ENCODE measurements at places on chromosomes 7 and 10. TPM values are rescaled to one million over a fixed set of nuclear protein-coding genes. Genes with fewer than 3 reads are reported as not detected.

DNA sequence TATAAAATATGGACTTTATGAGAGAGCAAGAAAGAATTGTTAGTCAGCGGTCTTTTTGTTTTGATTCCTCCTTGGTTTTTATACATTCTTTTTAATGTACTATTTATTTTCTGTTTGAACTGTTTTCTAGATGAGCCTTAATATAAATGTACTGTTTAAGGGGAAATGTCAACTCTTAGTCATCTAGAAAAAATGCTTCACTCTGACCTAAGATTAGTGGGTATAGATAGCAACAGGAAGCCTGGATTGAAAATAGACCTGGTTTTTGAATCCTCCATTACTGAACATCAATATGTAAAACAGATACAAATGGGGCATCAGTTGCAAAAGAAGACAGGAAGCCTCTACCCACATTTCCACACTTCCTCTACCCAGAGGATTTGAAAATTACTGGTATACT, 87.8 kb downstream of the CHRM2 start:
- no peak for DNase-seq

DNA sequence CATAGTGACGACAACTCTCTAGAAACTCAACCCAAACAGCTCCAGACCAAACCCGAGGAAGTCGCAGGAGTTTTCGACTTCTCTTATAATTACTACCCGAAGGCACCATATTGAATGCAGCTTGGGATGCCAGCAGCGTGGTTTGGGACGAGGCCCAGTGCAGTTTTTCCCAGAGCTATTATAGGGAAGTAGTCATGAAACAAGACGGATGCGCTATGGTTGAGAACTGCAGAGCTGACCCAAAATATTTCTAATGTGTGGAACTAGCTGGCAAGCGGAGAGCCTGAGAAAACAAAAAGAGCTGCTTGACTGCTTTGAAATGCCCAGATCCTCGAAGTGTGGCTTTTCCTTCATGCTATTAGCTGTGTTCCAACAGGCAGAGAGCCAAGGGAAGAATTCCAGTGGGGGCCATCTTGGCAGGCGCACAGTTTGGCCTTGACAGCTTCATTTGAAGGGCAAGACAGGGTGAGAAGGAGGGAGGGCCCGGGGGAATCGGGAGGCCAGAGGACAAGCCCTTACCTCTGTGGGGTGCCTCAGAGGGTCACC, 122.7 kb downstream of the CUL2 start:
- peak; percentile 87 for DNase-seq

EBLN1 gene
- polyA plus RNA-seq, result not detected

DNA sequence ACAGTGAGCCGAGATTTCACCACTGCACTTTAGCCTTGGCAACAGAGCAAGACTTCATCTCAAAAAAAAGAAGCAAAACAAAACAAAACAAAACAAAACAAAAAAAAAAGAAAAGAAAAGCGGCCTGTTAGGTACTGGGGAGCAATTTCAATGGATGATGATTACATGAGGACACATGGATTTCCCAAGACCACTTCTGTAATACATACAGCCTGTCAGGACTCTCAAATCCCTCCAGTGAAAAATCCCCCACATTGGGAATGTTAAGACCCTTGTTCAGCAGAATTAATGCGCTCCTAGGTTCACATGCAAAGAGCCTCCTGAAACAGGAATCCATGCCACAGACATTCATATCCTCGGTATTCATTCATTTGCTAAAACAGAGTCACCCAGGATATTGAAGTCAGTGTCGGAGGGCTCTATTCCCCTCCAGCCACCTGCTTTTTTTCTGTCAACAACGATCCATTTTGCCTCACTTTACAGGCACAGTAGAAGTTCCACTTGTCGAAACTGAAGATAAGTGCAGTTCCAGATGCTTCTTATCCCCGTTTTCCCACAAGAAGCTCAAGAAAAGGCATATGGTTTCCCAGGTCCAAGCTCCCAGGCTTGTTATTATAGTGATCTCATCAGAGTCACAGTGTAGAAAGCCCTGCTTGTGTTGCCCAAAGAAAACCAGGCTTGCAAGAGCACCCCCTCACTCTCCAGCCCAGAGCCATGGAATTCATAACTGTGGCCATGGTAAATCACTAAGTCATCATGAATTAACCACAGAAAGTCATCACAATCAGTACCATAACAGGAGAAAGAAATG, 20.2 kb downstream of the SLC16A12 start:
- DNase-seq, result no peak

- DNase-seq, result peak; percentile 76
Measured at GRCh38 chr10:78973901-78974616, 94.7 kb upstream of the ZMIZ1 start.

NPVF gene
- polyA plus RNA-seq, result not detected

MRC1 gene
- 2.4 TPM for polyA plus RNA-seq

DNA sequence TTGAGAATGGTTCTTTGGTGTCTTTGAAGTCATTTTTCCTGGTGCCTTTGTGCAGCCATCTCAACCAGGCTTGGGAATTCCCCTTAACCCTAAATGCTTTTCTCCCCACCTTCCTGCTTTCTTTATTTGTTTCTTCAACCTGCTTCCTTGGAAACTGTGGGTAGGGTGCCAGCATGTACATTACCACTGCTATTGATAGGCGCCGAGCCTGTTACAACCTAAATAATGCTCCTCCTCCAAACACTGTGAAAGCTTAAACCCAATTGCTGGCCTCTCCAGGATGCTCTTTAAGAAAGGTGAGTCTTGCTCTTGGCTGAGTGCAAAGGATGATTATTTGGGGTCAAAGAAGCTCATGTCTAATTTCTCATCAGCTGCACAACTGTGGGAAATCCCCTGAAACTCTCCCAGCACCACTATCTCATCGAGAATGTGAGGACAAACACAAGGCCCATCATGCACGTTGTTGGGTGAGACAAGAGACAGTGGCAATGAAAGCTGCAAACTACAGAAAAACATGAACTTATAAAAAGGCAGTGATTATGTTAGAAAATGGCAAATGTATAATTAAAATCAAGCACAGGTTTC, 285.5 kb upstream of the IGFBP3 start:
- no peak for DNase-seq
